NCI-H345 (cell line): ENCODE measurements at places on chromosomes 5 and 9.

- DNase-seq = no peak
Observed at GRCh38 chr9:1659363-1659690, 355.8 kb upstream of the SMARCA2 start.

DNA sequence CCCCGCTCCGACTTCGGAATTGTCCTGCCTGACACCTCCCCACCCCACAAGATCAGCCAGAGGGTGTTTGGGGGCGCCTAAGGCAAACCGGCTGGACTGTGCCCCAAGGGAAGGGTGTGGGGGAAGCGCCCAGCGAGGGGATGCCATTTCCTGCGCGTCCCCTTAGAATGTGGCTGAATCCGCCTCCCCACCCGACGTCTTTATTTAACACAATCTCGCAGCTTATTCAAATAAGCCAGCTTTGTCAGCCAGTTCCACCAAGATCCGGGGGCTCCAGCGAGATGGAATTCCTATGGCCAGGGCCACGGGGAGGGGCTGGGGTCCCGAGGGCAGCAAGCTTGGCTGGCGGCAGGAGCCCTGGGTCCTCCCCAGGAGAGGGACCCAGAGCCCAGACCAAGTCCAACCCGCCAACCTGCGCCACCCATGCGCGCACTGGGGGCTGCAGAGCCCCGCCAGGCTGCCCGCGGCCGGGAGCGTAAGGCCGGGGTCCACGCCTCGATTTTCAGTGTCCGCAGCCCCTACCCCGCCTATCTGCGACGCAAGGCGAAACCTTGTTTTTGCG, 7.4 kb downstream of the IRX4 start:
- DNase-seq = no peak

- DNase-seq = no peak
Observed at GRCh38 chr5:136309932-136310598, 55.3 kb downstream of the TRPC7 start.

GRCh38 chr5:142428036-142428772, 103.4 kb upstream of the SPRY4 start:
- DNase-seq = no peak

DNA sequence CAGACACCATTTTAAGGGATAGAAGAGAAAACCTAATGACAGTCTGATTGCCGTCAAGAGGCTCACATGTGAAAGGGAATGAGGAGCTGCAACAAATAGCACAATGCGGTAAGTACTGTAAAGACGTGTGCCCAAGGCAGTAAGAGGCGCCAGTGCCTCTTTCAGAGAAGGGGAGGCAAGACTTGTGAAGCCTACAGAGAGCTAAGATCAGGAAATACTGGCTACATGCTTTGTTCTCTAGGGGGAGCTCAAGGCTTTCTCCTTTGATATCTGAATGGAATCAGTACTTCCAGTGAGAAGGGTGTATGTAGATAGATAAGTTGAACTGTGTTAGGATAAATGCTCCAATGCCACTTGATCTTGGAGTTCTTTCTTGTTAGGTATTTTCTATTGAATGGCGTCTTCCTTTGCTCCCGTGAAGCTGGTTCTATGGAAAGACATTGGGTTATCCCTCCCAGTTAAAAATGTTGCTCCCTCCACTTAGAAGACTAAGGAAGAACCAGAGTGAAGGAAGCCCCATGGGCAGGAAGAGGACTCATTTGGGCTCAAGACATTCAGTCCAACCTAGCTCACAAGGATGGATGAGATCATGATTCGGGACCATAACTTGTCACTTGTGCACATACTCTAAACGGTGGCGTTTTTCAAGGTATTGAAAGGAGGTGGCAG, 23.5 kb upstream of the ALDOB start:
- peak; percentile 73 for DNase-seq

GRCh38 chr5:173915310-173916014, 27.3 kb downstream of the CPEB4 start:
- no peak for DNase-seq

DNA sequence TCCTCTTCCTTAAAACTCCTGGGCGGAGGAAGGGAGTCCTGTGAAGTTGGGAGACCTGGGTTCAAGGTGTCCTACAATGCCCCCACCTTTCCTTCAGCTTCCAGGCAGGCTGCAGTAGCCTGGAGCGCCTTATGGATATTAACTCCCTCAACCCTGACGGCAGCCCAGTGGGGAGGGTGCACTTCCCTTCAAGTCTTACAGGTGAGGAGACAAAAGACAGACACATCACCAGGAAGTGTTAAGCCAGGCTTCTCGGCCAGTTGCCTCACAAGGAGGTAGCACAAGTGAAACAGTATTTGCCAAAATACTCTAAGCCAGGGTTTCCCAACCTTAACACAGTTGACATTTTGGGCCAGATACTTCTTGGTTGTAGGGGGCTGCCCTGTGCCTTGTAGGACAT, 4.2 kb downstream of the TRIM7 start:
- DNase-seq = no peak

DNA sequence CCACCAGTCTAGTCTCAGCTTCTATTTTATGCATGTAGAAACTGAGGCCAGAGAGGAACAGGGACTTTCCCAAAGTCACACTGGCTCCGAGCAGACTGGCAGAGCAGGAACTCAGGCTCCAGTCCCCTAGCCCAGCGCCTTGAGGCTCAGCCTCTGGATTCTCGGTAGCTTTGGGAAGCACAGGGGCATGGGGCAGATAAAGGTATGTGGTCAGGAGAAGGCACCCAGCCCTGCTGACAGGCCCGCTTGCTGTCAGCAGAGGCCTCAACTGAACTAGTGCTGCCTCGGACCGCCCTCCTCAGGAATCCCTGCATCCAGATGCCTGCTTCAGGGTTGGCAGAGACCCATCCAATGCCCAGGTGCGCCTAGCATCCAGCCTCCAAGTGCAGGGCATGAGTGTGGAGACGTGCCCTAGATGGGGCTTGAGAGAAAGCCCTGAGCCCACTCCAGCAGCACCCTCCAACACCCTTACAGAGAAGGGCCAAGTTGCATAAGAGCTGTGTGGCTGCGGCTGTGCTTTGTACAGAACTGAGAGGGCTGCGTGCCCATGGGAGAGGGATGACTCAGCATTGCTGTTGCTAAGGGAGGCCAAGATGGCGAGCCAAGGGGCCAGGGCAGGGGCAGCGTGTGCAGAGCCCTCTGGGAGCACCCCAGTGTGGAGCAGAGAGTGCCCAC, 168.6 kb downstream of the MACROH2A1 start:
- no peak for DNase-seq

- DNase-seq = no peak
Observed at GRCh38 chr9:78207901-78208300, 28.0 kb upstream of the CEP78 start.

- DNase-seq = no peak
Observed at GRCh38 chr9:116959809-116960208, 272.7 kb downstream of the TRIM32 start.

DNA sequence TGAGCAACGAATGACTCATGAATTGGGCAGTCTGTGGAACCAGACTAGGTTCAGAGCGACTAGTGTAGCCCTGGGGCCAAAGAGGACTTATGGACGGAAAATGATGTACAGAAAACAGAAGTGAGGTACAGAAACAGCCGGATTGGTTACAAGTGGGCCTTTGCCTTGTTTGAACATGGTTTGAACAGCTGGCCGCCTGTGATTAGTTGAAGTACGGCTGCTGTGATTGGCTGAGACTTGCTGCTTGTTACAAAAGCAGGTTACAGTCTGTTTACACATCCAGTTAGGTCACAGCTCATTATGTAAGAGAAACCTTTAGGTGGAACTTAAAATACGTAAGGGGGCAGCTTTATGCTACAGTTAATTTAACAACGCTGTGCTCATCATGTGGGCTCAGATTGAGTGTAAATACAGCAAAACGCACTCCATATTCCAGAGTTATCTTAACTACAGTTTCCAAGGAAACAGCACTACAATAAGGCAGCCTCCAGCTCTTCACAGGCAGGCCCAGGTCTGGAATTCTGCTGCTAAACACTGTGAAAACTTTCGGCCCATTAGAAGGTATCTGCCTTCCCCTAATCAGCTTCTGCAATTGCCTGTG, 6.5 kb downstream of the AMACR start:
- peak; percentile 92 for DNase-seq

DNA sequence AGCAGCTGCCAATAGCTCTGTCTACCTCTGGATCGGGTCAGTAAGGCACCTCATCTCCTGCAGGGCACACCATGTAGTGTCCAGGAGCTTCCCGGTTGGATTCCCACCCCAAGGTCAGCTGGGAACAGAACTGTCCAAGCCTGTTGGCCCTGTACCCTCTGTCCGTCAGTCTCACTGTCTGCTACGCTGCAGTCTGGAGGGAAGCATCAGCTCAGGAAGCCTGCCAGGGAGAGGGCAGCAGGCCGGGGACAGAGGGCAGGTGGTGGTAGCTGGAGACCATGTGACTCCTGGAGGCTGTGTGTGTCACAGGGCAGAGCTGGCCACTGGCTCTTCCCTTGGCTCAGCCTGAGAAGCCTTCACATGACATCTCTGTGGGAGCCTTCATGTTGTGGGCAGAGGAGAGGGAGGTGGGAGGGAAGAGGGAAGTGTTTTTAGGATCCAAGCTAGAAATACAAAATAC, 134.5 kb downstream of the SEC61B start:
- no peak for DNase-seq

DNA sequence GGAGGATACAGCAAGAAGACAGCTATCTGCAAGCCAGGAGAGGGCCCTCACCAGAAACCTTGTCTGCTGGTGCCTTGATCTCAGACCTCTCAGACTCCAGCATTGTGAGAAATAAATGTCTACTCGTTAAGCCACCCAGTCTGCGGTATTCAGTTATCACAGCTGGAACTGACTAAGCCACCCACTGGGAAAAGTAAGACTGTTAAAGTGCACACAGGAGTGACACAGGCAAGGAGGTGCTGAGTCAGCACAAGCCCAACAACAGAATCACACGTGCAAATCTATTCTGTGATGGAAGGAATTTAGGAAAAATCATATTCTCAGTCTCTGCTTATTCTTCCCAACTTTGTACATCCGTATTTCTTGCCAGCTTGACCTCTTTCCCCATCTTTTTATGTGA, 200.0 kb downstream of the NR2F1-AS1 start:
- DNase-seq = no peak

DNA sequence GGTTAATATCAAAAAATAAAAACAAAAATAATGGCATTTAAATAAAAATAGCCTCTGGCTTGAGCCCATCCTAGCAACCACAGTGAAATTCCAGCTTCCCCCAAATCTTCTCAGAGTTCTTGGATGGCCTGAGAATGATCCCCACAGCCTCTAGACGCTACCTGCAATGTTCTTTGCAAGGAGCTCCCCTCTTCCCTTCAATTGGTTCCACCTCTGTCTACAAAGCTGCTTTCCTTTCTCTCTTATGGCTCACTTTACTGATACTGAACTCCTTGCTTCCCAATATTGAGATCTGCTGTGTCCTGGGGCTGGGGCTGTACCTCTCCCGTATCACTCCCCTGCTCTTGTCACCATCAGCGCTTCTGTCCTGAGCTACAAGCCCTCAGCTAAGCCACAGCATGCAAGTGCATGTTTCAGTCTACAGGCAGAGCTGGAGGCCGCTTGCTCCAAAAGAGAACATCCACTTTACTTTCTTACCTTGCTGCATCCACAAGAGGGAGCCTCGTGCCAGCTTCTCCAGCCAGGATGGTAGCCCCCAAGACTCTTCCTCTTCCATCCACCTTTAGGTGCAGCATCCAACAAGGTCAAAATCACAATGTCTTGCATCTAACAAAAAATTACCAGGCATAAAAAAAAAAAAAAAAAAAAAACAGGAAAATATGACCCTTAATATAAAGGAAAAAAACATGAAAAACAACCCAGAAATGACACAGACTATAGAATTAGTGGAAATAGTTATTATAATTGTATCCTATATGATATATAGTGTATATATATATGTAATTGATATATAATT, 57.4 kb upstream of the PRSS3 start:
- DNase-seq = peak; percentile 51

GRCh38 chr5:154444556-154445421, 1.0 kb upstream of the SAP30L start:
- DNase-seq = no peak

DNA sequence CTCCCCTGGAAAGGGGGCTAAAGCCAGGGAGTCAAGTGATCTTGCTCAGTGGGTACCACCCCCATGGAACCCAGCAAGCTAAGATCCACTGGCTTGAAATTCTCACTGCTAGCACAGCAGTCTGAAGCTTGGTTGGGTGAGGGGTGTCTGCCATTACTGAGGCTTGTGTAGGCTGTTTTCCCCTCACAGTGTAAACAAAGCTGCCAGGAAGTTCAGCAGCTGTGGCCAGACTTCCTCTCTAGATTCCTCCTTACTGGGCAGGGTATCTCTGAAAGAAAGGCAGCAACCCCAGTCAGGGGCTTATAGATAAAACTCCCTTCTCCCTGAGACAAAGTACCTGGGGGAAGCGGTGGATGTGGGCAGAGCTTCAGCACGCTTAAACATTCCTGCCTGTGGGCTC, 17.1 kb upstream of the EPB41L4A start:
- no peak for DNase-seq

GRCh38 chr9:91495450-91495849, 71.8 kb upstream of the NFIL3 start:
- no peak for DNase-seq

GRCh38 chr9:132181796-132182313, 20.0 kb downstream of the NTNG2 start:
- DNase-seq = no peak

DNA sequence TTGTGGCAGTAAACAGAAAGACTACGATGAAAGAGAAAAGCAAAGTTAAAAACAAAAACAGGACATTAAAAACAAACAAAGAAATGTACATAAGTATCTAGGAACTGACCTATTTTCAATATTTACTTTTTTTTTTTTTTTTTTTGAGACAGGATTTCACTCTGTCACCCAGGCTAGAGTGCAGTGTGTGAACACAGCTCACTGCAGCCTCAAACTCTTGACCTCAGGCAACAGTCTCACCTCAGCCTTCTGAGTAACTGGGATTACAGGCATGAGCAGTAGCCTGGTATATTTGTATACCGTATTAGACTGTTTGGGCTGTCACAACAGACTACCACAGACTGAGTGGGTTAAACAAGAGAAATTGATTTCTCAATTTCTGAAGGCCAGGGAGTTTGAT, 1189.1 kb downstream of the CDH9 start:
- DNase-seq = no peak

DNA sequence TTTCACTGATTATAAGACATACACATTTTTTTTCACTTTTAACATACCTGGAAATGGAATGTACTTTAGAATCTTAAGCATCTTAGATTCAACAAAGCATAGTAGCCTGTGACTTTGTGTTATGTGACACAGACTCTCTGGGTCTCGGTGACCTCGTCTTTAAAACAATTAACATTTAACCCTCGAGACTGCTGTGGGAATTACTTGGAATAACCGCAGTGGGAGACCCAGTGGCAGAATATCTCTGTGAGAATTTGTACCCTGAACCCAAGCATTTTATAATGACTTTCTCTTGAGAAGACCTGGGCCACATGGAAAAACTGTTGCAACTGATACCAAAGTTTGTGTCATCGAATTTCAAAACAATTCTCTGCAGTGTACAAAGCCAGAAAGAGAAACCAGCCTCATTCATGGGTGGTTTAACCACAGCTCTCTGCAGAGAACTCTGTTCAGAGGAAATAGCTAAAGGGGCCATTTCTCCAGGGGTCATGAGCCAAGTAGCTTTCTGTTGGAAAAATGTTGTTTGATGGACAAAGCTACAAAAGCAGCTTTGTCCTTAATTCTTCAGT, 10.0 kb upstream of the RETREG1 start:
- DNase-seq = no peak

- DNase-seq = no peak
Observed at GRCh38 chr5:5209089-5209488, 69.0 kb downstream of the ADAMTS16 start.

- DNase-seq = no peak
Observed at GRCh38 chr5:159017786-159018185, 81.9 kb downstream of the EBF1 start.
